ENCODE measurements at places on chromosomes 11 and 22. TPM values are rescaled to one million over a fixed set of nuclear protein-coding genes. Genes with fewer than 3 reads are reported as not detected.

Gene DHCR7
- 15.1 TPM for total RNA-seq

Gene OVCH2
- total RNA-seq, result not detected

Gene TRIM3
- 15.3 TPM for total RNA-seq

Gene PPP1CA
- total RNA-seq, result 95.4 TPM

Gene DDI1
- not detected for total RNA-seq

Gene FOXRED1
- 27.7 TPM for total RNA-seq

Gene BIRC3
- total RNA-seq, result 3.8 TPM

Gene DEFB131B
- not detected for total RNA-seq

Gene PRODH
- 12.9 TPM for total RNA-seq

DNA sequence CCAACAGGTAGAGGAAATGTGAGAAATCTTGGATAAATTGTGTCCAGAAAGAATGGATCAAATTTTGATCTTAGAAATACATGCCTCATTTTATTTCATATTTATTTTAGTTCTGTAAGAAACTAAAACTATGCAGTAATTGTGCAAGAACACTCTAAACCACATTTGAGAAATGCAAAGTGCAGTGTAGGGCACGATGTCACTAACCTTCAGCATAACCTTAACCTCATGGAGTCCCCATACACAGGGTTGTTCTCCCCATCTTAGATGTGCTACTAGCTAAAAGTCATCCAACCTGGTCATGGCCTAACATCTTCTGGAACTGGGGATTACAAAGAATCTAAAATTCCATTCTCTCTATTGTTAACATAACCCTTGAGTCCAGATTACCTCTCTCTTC lies 48.4 kb upstream of the ARHGAP42 start:
- H3K27ac ChIP-seq, result no peak overlapping the region
- no peak for DNase-seq
- no peak overlapping the region for H3K4me3 ChIP-seq
- H3K4me1 ChIP-seq, result peaks cover 3% of the 10 kb centered on the region
- H3K36me3 ChIP-seq, result no peaks in the 10 kb centered on the region

DNA sequence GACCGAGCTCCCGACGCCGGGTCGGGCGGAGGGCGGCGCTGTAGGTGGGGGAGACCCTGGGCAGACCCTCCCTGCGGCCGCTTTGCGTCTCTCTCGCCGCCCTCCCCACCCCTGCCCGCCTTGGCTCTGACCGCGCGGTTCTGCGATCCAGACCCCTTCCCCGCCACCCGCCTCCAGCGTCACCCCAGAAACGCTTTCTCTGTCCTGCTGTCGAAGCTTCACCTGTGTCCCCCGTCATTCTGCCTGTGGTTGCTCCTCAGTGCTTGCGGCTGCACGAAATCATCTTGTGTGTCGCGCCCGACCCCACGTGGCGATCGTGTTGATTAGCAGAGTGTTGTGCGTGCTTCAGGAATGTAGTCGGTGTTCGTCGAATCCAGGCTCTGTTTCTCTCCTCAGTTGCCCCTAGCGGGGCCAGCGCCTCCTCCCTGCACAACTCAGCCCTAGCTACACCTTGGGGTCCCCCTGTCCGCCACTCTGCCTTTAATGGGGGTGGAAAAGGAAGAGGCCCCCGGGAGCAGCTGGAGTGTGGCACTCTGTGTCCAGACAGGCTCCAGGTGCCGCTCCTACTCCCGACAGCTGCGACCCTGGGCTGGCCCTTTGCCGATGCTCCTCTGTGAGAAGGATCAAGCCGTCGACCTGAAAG lies 851 bp downstream of the PTDSS2 start:
- peak overlapping the region; percentile 85 for H3K27ac ChIP-seq
- H3K4me1 ChIP-seq, result peaks cover 27% of the 10 kb centered on the region
- DNase-seq, result peak; percentile 54
- peak overlapping the region; percentile 94 for H3K4me3 ChIP-seq
- peaks cover 27% of the 10 kb centered on the region for H3K36me3 ChIP-seq
- H3K27me3 ChIP-seq, result no peaks in the 10 kb centered on the region

DNA sequence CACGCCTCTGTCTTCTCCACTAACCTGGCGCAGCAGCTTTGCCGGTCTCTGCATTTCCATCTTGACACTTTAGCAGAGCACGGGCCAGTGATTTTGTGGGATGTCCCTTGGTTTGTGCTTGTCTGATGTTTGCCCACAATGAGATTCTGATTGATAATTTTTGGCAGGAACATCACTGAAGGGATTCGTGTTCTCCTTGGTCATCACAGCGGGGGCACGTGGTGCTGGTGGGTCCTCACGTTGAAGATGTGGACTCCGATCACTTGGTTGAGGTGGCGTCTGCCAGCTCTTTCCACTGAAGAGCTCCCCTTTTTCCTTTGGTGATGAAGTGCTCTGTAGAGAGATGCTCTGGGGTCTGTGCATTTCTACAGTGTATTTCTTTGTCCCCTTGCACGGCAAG lies 37.2 kb downstream of the TBC1D22A start:
- H3K36me3 ChIP-seq, result peaks cover 44% of the 10 kb centered on the region
- H3K4me1 ChIP-seq, result peaks cover 3% of the 10 kb centered on the region
- no peak overlapping the region for H3K27ac ChIP-seq
- no peak for DNase-seq
- no peak overlapping the region for H3K4me3 ChIP-seq
- no peaks in the 10 kb centered on the region for H3K27me3 ChIP-seq

- H3K27me3 ChIP-seq, result no peaks in the 10 kb centered on the region
- peak; percentile 66 for DNase-seq
- peaks cover 20% of the 10 kb centered on the region for H3K36me3 ChIP-seq
- H3K4me3 ChIP-seq, result peak overlapping the region; percentile 99
- peak overlapping the region; percentile 100 for H3K27ac ChIP-seq
Observed at GRCh38 chr11:75562836-75563484, 907 bp downstream of the SERPINH1 start.

GRCh38 chr11:60970369-60970774 lies 1.1 kb upstream of the CD6 start:
- H3K27ac ChIP-seq, result no peak overlapping the region
- H3K36me3 ChIP-seq, result no peaks in the 10 kb centered on the region
- no peaks in the 10 kb centered on the region for H3K27me3 ChIP-seq
- H3K4me1 ChIP-seq, result no peaks in the 10 kb centered on the region
- peak; percentile 69 for DNase-seq
- H3K4me3 ChIP-seq, result no peak overlapping the region

- no peak for DNase-seq
- H3K27me3 ChIP-seq, result no peaks in the 10 kb centered on the region
- no peaks in the 10 kb centered on the region for H3K36me3 ChIP-seq
- H3K4me3 ChIP-seq, result no peak overlapping the region
Observed at GRCh38 chr11:75760710-75761493, 7.7 kb upstream of the DGAT2 start.

DNA sequence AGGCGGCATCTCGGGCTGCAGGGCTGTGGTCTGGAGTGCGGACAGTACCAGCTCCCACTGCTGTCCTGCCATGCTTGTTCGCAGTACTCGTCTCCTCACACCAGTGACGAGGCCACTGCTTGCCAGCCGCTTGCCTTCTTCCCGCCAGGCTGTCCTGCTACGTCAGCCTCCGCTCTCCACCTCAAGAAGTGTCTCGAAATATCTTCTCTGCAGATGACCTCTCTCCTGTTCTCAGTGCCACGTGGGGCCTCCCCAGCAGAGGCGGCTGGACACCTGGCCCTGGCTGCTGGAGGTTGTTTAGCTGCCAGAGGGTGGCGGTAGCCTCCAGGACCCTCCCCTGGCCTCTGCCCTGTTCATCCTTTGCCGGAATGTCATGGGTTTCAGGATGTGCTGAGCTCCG lies 3.1 kb upstream of the CCDC188 start:
- no peak overlapping the region for H3K27ac ChIP-seq
- H3K4me3 ChIP-seq, result no peak overlapping the region
- DNase-seq, result no peak
- no peaks in the 10 kb centered on the region for H3K27me3 ChIP-seq
- no peaks in the 10 kb centered on the region for H3K36me3 ChIP-seq

DNA sequence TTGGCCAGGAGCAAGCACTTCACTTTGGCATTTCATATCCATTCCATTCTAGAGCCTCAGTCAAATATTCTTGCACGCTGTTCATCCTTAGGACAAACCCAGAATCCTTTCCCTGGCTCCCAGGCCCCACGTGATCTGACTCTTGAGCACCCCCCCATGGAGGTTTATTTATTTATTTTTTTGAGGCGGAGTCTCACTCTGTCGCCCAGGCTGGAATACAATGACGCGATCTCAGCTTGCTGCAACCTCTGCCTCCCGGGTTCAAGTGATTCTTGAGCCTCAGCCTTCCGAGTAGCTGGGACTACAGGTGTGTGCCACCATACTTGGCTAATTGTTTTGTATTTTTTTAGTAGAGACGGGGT lies 12.7 kb upstream of the TSGA10IP start:
- H3K4me1 ChIP-seq, result no peaks in the 10 kb centered on the region
- no peak for DNase-seq
- H3K27ac ChIP-seq, result no peak overlapping the region
- H3K4me3 ChIP-seq, result no peak overlapping the region
- no peaks in the 10 kb centered on the region for H3K27me3 ChIP-seq
- H3K36me3 ChIP-seq, result no peaks in the 10 kb centered on the region

- no peak overlapping the region for H3K27ac ChIP-seq
- no peak overlapping the region for H3K4me3 ChIP-seq
Observed at GRCh38 chr11:77467233-77467632, 6.7 kb downstream of the PAK1 start.

- H3K4me3 ChIP-seq, result no peak overlapping the region
- H3K27ac ChIP-seq, result no peak overlapping the region
- DNase-seq, result no peak
- no peaks in the 10 kb centered on the region for H3K27me3 ChIP-seq
- H3K36me3 ChIP-seq, result no peaks in the 10 kb centered on the region
Observed at GRCh38 chr11:87260811-87261210, 223.1 kb downstream of the TMEM135 start.

DNA sequence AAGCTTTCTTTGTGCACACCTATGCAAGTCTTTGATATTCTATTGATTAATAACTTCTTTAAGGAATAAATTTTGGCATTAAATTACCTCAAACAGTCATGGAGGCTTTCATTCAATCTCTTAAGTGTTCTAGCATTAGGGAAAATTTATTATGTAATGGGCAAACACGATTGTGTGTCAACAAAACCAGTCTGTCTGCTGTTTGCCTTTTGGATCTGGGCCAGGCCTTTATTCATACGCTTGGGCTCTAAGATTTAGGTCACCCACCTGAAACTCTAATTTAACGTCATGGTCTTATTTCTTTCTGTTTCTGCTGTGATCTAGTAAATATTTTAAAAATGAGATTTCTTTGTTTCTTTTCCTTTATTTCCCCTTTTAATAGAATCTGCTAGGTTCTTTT lies 1270.6 kb downstream of the LRRC4C start:
- no peaks in the 10 kb centered on the region for H3K27me3 ChIP-seq
- no peak for DNase-seq
- no peak overlapping the region for H3K4me3 ChIP-seq
- no peak overlapping the region for H3K27ac ChIP-seq

DNA sequence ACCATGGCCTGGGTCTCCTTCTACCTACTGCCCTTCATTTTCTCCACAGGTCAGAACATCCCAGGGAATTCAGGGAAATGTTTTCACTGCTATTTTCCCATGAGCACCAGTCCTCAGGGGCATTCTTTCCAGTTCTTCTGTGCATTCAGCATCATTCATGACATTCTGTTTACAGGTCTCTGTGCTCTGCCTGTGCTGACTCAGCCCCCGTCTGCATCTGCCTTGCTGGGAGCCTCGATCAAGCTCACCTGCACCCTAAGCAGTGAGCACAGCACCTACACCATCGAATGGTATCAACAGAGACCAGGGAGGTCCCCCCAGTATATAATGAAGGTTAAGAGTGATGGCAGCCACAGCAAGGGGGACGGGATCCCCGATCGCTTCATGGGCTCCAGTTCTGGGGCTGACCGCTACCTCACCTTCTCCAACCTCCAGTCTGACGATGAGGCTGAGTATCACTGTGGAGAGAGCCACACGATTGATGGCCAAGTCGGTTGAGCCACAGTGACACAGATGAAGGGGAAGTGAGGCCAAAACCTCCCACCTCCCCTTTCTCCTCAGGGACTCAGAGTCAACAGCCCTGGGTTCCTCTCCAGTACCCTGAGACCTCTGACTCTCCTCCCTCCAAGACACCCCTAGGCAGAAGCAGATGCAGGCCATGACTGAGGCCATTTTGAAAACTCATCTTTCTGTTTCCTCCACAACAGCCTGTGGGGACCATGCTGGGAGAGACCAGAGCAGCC lies 15.9 kb upstream of the IGLL5 start:
- H3K4me1 ChIP-seq, result no peaks in the 10 kb centered on the region
- no peak overlapping the region for H3K27ac ChIP-seq
- no peaks in the 10 kb centered on the region for H3K36me3 ChIP-seq
- H3K4me3 ChIP-seq, result no peak overlapping the region
